Substantia nigra (tissue), 51 donors: ENCODE measurements at places on chromosomes 3 and 15.

GRCh38 chr3:9783954-9784353 is 8.3 kb downstream of the TADA3 start:
- DNase-seq = no peak

DNA sequence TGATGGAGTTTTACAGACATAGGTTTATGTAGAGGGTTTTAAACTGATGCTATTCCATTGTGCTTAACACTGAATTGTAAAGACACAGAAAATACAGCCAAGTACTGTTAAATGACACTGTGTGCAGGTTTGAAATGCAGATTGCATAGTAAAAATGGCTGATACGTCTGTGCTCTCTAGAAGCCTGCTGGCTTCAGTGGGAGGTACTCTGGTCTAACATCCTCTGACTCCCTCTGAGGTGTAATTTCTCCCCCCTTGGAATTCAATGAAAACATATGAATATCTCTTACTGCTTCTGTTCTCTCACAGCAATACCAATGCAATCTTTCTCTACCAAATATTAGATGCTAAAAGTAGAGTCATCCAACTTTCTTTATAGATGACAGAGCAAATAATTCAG is 176.6 kb downstream of the SLC9A9 start:
- DNase-seq = no peak

- DNase-seq = no peak
These were observed 775.6 kb downstream of the ROBO2 start for GRCh38 chr3:77815467-77815866.

DNA sequence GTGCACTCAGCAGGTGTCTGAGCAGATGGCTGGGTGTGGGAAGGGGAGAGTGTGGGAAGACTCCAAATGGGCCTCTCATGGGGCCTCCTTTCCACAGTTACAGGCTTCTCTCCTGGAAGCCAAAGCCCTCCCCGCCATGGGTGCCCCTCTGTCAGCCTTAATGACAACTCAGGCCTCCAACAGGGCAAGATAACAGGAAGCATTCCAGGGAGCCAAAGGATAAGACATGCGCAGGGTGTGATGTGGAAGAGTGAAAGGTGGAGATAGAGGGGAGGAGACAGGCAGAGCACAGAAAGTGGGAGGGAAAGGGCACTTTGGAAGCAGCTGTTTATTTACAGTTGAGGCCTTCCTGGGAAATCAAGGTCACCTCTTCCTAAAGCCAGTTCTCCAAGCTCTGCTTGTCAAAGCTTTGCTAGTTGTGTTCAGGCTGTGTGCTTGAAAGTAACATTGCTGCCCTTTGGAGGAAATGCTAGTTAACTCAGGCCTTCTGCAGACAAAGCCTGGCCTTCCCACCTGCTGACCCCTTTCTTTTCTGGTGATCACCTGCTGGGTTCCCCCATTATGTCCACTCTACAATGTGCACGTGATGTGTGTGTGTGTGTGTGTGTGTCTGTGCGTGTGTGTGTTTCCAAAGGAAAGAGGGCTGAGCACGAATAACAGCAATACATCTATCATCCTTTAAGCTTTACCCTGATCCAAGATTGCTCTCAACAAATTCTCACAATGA is 35.2 kb upstream of the SMAD3 start:
- no peak for DNase-seq

- DNase-seq = peak; percentile 28
These were observed 66.9 kb upstream of the PRR23C start for GRCh38 chr3:139111392-139112229.

GRCh38 chr15:56698270-56698669 is 35.0 kb downstream of the ZNF280D start:
- no peak for DNase-seq

- no peak for DNase-seq
These were observed 236.2 kb downstream of the ZPLD1 start for GRCh38 chr3:102670986-102671385.

DNA sequence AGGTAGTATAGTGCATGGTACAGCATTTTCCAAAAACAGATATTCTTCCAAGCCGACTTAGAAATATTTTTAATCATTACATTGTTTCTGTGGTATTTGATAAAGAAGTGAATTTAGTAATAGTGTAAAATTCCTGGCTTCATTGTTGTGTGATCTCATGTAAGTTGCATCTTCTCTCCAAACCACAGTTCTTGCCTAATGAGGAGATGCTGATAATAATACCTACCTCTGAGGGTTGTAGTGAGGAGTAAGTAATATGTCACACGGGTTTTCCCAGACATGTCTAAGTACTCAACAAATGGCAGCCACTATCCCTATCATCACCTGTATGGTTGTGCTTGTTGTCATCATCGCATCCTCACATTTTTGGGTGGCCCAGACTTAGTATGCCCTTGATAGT is 167.3 kb downstream of the SLCO3A1 start:
- DNase-seq = no peak

DNA sequence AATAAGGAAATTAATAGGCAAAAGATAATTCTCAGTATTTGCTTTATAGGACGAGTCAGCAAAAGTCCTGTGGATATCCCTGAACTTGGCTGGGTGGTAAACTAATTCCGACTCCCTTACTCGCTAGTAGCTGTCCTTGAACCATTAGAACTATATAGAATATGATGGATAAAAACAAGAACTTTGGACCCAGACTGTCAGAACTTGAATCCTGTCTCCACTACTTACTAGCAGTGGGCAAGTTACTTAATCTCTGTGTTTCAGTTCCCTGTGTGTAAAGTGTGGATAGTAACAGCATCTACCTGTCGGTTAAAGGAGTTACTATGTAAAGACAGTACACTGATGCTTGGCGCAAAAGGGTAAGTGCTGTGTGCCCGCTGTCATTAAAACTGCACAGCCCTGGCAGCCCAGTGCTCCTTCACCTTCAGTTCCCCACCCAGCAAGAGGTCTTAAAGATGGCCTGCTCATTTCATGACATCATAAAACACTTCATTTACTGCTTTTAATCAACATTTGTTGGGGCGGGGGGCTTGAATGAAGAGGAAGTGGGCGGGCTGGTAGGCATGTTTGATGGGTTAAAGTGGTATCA is 7.3 kb downstream of the TPM1 start:
- no peak for DNase-seq

- DNase-seq = no peak
These were observed 34.4 kb upstream of the CASR start for GRCh38 chr3:122148941-122149627.

- no peak for DNase-seq
These were observed 566 bp downstream of the ETV5 start for GRCh38 chr3:186108106-186108940.

DNA sequence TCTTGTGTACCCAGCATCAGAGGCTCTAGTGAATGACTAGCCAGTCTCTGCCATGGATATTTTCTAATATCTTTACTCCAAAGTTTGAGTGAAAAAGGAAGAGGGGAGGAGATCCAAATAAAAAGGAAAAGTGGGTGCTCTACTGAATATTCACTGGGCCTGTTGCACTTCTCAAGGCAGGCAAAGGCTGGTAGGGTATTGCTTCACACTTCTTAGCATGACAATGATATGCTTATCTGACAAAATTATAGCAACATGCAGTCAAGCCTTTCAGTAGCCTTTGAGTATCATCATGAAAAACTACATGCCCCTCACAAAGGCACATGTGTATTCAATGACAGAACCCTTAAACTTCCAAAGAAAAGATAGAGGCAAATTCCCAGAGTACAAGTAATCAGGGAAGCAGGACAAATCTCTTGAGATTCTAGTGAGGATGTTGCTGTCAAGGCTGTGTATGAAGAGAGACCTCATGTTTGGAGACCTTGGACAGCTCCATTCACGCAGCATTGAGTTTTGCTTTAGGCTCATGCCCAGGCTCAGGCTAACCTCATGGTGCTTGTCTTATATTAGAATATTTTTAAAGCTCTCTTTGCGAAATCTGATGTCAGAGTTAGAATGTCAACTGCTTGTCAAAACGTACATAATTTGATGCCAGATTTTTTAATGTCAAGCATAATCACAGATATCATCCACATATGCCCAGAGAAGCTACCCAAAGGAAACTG is 506.9 kb downstream of the OCA2 start:
- no peak for DNase-seq

DNA sequence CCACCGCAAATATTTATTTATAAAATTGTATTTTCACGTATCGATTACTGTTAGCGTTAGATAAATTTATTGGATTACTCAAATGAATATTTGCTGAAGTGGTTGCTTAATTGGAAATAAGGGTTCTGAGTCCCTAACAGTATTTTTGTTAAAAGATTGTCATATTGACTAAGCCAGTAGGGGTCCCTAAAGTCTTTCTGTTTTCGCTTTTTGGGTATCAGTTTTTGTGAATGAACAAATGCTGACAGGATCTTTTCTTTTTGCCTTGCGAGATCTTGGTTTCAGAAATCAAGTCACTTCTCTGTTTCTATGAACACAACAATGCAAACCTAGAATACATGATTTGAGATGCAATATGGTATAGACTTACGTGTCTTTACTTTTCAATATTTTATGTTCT is 7.1 kb downstream of the RAD51 start:
- DNase-seq = no peak

- DNase-seq = no peak
These were observed 61.4 kb downstream of the UMPS start for GRCh38 chr3:124791639-124792151.

DNA sequence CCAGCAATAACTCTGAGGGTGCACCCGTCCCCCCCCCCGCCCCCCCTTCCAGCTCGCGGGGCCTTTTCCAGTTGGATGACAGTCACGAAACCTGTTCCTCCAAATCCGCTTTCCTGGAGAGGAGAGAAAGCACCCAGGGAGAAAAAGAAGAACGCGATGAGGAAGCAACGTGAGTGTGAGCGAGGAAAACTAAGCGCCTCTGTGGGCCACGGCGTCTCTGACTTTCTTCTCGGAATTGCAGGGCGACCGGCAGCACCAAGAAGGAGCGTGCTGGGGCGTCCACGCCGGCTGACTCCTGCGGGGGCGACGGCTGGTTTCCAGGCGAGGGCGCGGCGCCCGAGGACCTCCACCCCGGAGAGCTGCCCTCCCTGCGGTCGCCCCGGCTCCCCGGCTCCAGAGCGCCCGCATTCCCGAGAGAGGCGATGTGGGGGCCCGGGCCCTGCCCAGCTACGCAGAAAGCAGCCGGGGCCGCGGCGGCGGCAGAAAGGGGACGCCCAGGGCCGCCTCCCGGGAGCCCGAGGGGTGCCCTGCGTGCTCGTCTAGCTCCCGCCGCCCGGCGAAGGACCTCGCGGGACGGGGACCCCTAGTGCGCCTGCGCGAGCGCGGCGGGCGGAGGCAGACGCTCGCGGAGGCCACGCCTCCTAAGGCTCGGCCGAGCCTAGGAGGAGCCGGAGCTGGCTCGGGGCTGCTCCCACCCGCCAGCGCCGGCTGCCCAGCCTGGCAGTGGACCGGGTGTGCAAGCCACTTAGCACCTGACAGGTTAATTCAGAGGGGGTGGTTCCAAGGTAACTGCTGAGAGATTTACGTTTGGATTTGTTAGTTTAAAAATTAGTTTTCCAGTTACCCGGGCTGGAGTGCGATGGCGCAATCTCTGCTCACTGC is 15.3 kb upstream of the ADIPOQ start:
- peak; percentile 78 for DNase-seq
